ENCODE measurements at places on chromosomes 7 and 10.

DNA sequence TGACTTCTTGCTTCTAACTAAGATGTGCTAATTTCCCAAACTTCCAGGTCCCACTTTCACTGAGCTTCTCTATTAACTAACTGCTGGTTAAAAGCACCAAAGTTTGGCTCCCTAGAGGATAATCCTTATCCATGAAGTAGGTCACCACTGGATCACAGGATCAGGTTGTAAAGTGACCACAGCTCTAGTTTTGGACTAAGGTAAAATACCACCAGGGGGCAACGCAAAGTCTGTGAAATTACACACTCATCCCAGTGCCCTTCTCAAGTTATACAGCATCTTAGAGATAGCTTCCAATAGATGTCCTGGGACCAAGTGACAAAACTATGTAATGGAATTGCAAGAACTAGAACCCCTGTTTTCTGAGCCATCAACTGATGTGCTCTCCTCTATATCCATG lies 116.4 kb upstream of the ASAH2 start:
- peak; percentile 43 for DNase-seq

- no peak for DNase-seq
Observed at GRCh38 chr7:875051-875450, 1.3 kb upstream of the GET4 start.

DNA sequence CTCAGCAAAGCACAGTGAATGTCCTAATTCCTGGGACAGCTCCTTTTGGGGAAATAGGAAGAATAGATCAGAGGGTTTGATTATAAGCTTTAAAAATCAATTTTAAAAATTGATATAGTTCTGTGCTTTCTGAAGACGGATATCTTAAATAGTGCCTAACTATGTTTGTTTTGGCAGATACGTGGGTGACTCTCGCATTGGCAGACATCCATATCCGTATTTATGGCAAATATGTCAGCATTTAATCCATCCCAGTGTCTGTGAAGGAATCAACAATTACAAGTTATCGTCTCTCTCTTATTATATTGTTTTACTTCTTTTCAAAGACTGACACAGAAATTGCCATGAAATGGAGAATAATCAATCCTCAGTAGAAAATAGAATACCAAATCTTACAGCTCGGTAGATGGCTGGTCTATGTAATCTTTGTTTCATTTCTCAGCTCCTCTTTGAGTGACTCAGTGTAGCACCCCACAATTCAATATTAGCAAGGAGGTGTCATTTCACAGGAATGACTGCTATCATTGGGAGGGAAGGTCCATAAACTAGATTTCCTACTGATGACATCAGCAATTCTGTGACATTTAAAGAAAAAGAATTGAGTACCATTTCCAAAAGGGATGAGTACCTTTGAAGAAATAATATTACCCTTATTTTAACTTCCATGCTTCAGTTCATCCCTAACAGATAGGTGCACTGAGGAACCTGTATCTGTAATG lies 186.4 kb upstream of the NFE2L3 start:
- DNase-seq, result no peak

- peak; percentile 78 for DNase-seq
Observed at GRCh38 chr7:150778738-150779301, 21.3 kb downstream of the TMEM176B start.

DNA sequence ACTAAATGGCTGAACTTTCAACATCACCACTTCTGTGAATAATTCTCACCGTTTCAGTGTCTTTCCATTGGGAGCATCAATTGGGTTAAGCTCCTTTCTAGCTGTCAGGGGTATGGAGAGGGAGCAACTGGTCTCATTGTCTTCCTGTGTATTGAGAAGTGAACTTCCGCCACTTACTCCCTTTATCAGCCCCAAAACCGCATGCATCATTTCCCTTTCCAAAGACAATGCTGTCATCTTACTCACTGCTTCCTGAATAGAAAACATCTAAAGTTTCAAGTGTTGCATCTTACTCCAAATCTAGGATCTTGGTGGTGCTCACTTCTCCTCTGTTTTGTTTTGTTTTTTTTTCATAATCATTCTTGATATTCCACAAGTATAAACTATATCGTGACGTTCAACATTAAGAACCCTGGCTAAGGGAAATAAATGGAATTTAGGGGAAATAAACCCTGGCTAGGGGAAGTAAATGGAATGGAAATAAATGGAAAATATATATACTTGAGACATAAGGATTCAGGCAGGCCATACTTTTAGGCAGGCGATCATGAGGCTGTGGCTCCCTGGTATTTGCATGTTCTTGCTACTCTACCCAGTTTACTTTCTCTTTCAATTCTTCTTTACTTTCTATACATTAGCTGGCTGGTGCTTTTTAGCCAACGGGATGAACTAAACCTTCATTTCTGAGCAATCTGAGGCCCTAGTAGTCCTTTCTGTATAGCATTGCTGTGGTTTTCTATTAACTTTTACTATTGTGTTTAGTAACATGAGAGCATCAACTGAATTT lies 371.9 kb downstream of the BMPER start:
- no peak for DNase-seq

DNA sequence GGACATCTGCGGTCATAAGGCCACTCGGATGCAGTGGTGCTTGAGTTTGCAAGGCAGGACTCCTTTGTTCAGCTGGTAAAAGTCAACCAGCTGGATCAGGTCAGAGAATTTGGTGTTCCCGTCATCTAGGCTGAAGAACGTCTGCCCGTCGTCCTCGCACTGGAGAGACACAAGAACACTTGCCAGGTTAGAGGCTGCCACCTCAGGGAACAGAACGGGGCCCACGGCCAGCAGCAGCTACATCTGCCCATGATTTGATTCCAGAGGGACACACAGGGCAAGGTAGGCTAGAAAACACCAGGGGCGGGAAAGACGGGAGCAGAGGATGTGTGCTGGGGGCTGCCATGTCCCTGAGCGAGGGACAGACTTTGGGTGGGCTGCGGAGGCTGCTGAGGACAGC lies 27.7 kb upstream of the DDC start:
- DNase-seq, result no peak

GRCh38 chr10:60679388-60679990 lies 98.8 kb upstream of the CDK1 start:
- peak; percentile 23 for DNase-seq

- DNase-seq, result no peak
Observed at GRCh38 chr7:127290116-127290655, 37.4 kb upstream of the GRM8 start.

DNA sequence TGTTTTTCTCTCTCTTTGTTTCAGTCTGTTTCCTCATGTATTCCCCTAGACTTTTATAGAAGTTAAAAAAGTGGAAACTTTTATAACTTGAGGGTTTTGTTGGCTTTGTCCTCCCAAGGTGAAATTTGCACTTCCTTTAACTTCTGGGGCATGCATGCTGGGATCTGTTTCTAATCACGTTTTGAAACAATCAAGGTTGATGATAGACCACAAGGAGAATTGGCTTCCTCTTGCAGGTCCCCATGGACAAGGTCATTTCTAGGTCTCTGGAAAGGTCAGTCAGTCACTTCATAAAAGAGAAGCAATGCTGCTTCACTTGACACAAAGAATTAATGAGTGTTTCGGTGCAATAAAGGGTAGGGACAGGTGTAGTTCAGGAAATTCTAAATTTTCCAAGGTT lies 811.8 kb upstream of the CELF2 start:
- DNase-seq, result no peak

Measured in kidney tubule cell (primary cell).